A549 (cell line): ENCODE measurements at places on chromosomes 7 and 10.

DNA sequence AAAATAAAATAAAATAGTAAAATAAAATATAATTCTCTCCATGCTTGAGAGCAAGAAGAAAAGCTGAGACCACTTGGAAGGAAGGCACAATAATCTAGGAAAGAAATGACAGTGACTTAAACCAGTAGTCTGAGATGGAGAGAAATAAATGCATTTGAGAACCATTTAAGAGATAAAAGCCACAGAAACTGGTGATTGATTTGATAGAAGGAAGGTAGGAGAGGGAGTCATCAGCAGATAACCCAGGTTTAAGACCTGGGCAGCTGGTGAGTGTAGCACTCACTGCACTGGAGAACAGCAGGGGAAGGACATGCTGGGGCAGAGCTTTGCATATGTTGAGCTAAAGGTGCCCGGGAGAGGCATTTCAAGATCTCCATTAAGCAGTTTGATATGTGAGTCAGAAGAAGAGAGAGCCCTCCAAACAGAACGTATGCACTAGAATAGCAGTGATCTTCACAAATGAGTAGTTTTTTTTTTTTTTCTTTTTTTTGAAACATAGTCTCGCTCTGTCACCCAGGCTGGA lies 268.0 kb downstream of the DYNC1I1 start:
- no peak for DNase-seq

- peak; percentile 69 for DNase-seq
Observed at GRCh38 chr7:35004531-35005095, 32.7 kb downstream of the DPY19L1 start.

GRCh38 chr7:44080118-44080517 lies 2.2 kb downstream of the POLM start:
- no peak for DNase-seq

DNA sequence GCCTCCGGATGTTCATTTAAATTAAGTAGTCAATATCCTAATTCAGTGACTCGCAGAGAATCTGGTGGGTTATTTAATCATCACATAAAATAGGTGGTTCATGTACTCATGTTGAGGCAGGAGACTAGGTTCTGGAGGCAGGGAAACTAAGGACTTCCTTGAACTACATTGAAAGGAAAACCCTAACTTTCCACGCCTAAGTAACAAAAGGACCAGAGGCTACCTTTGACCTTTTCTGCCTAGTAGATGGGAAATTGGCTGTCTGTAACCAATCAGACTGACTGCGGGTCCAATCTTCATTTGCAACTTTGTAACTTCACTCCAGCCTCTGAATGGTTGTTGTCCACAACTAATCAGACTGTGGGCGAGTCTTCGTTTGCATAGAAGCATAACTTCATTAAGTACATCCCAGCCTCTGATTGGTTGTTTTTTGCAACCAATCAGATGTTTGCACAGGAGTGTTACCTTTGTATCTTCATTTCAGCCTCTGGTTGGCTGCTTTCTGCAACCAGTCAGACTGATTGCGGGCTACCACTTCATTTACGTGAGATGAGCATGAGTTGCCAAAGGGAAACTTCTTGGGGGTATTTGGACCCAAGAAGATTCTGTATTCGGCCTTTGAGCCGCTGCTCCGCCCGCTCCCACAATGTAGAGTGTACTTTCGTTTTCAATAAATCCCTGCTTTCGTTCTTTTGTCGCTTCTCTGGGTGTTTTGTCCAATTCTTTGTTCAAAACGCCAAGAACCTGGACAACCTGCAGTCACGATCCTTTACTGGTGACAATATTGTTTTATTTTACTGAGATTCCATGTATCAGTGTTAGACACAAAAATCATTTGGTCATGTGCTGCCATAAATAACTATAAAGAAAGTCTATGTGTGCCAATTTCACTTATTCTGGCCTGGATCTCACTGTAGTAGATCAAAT lies 1.7 kb upstream of the ST7 start:
- no peak for DNase-seq

DNA sequence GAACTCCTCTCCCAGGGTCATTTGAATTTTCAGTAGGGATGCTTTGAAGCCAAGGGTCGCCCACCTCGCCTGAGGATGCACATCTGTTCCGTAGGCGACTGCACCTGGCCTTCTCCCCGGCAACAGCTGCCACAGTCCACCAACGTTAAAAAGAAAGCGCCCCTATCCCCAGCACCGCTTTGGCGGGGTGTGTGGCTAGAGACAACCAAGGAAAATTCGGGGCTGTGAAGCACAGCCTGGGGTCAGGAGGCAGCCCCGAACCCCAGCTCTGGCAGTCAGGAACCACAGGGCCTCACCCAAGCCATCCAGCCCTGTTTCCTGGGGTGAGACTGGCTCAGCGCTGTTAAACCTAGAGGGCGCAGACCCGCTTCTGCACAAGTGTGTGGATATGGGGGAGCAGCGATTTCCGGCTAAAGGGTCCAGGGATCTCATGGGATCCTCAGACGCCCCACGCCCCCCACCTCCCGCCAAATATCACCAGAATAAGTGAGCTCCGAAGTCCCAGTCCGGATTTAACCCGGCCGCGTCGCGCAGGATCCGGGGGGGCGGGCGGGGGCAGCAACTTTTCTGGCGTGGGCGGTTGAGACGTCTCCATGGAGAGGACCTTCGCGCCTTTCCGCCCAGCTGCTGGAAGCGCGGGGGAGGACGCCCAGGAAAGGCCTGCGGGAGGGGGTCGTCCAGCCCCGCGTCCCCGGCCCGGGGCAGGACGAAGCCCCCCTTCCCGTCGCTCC lies 822 bp downstream of the ZC3HAV1L start:
- peak; percentile 58 for DNase-seq

DNA sequence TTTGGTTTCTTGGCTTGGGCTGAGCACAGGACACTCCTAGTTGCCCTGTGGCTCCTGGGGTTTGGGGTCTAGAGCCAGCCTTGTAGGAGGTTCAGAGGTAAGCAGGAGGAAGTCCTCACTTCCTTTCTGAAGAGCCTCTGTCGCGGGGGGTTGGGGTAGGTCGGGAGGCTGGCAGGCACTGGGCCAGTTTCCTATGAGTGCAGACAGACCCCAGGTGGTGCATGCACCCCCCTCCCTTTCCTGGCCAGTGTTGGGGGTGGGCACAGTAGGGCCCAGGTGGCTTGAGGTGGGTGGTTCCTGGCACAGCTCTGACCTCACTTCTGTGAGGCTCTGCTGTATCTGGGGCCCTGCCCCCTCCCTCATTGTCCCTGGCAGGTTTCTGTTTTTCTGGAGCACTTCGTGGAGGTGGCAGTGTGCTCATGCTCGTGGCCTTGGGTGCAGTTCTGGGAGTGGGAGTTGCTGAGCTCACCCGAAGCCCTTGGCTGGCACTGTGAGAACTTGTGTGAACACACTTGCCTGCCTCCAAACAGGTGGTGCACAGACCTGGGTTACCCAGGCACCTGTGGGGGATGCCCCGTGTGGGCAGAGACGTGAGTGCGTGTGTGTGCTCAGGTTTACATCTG lies 1.8 kb downstream of the PALD1 start:
- DNase-seq: no peak

GRCh38 chr7:135745703-135746312 lies 2.8 kb downstream of the FAM180A start:
- peak; percentile 78 for DNase-seq

DNA sequence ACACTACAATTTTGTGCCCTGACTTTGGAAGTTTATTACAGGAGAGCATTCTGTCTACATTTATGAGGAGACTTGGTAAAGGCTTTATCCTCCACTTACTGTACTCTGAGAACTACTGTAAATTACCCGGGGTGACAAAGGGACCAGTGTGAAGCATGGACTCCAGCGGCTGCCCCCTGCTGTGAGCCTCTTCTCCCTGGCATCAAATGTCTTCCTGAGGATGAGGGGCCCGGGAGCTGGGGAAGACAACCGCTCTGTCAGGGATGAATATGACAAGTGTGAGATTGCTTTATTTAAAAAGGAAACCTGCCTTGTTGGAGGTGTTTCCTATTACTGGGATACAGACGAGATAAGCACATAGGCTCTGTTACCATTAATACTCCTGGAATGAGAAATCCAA lies 714.8 kb downstream of the CCSER2 start:
- DNase-seq: no peak

DNA sequence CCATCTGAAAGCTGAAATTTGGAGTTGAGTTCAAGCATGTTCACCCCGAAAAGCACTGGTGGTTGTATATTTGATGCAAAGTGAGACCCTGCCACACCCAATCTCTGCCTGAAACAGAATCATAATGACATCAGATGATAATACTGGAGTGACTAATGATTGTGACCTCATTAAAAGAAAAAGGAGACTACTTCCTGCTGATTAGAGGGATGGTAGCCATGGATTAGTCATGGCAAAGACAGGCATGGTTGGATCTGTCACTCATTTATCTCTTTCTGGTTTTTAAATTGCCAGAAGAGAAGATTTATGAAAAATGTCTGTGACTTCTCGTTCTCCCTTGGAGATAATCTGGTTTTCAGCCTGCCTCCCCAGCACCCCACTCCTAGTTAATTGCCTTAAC lies 101.2 kb downstream of the BAMBI start:
- DNase-seq: no peak

GRCh38 chr7:122070834-122071233 lies 73.2 kb downstream of the AASS start:
- DNase-seq: no peak

GRCh38 chr7:97733276-97734161 lies 1.6 kb downstream of the TAC1 start:
- no peak for DNase-seq

DNA sequence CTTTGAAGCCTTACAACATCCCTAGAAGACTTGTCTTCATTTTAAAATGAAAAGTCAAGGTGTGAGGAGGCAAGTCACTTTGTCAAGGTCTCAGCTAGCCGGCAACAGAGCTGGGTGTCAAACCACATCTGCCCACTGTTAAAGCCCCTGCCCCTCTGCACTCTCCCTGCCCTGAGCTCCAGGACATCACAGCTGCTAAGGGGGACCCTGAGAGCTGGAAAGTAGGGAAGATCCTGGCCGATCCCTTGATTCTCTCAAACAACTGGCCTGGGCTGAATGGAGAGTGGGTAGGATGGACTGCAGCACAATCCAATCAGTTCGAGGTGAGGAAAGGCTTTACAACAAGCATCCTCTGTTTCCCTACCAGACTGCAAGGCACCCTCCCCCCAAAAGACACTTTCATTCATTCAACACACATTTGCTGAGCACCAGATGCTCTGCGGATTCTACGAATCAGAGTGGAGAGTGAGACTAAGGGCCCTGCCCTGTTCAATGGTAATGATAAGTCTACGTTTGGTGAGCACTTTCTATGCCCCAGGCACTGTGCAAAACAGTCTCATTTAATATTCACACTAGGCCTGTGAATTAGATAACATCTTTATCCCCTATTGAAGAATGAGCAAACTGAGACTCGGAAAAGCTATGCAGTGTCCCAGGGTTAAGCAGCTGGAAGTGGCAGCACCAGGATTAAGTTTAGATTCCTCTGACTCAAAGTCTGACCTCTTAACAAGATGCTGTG lies 148.1 kb downstream of the HERPUD2 start:
- no peak for DNase-seq

- DNase-seq: no peak
Observed at GRCh38 chr10:43262902-43263466, 3.9 kb downstream of the RASGEF1A start.

DNA sequence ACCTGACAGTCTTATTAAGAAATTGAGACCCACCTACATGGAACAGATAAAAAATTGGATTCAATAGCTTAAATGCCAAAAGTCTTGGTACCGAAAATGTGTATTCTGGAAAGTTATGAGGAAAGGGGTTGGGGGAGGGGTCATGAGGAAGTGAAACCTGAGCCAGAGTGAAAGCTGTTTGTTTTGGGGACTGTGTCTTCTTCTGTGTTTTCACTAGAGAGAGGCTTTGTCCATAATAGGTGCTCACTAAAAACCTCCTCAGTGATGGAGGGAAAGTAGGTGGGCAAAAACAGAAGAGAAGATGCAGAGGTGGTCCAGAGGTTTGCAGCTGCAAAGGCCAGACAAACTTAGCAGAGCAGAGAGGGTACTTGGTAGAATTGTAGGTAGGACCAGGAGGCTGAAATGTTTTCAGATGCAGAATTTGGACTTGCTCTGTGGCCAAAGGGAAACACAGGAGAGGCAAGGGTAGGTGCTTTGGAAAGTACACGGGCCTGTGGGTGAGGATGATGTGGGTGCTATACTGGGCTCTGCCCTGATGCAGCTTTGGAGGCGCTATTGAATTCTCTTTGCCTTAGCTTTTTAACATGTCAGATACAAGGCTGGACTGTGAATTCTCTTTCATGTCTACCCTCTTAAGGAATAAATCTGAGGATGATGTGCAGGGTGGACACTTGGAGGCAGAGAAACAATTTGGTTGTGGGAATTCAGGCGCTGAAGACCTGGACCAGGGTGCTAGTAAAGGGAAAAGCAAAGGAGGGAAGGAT lies 254.6 kb downstream of the PTEN start:
- DNase-seq: no peak
